ENCODE measurements at places on chromosomes 4 and X.

DNA sequence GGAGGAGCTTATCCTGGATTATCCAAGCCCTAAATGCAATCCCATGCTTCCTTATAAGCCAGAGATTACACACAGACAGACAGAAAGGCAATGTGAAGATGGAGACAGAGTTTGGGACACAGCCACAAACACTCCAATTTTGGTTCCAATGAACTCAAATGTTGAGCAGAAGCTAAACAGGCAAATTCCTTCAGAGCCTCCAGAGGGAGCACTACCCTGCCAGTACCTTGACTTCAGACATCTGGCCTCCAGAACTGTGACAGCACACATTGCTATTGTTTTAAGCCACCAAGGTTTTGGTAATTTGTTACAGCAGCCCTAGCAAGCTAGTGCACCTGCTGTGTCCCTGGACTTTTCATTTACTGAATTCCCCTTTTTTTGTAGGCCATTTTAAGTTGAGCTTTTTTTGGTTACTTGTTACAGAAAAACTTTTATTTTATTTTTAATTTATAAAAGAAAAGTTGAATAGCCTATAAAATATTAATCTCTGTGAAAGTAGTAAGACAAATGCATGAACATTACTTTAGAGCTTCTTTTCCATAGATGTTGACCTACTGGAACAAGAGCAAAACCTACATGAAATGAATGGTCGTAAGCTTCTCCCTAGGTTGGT, 33.4 kb upstream of the SRD5A3 start:
- peak; percentile 17 for DNase-seq

- DNase-seq: no peak
Measured at GRCh38 chr4:148211533-148211932, 230.7 kb downstream of the NR3C2 start.

- DNase-seq: no peak
Measured at GRCh38 chr4:168498251-168498650, 1.4 kb downstream of the PALLD start.

DNA sequence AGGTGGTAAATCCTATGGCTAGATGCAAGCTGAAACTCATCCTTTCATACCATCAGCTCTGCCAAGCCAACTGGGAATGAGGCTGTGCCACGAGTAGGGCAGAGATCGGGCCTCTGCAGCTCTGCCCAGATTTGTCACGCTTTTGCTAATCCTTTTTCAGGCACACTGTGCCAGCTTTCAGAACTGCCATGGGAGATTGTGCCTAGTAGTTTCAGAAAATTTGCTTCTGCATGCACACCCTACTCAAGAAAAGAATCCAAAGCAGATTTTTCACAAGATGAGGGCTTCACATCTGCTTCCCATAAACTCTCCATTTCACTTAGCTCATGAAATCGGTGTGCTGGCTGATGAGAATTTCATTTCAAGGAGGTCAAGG, 3.3 kb upstream of the ADH7 start:
- DNase-seq: no peak

- no peak for DNase-seq
Measured at GRCh38 chrX:67700602-67701001, 156.8 kb downstream of the AR start.

Data from T-cell (primary cell).